Left lung (tissue), 14 donors: ENCODE measurements at places on chromosomes 11 and 22.

GRCh38 chr11:66904561-66904960 is 47.7 kb downstream of the LRFN4 start:
- no peak for DNase-seq

GRCh38 chr22:26342745-26343410 is 86.2 kb upstream of the ASPHD2 start:
- DNase-seq: no peak

GRCh38 chr11:124892750-124893454 is 4.8 kb downstream of the ROBO4 start:
- DNase-seq: no peak

- no peak for DNase-seq
Observed at GRCh38 chr22:30382340-30382739, 4.9 kb downstream of the RNF215 start.

GRCh38 chr22:48754611-48755058 is 1073.0 kb downstream of the BRD1 start:
- no peak for DNase-seq

GRCh38 chr22:49300951-49301397 is 526.7 kb downstream of the BRD1 start:
- DNase-seq: no peak

DNA sequence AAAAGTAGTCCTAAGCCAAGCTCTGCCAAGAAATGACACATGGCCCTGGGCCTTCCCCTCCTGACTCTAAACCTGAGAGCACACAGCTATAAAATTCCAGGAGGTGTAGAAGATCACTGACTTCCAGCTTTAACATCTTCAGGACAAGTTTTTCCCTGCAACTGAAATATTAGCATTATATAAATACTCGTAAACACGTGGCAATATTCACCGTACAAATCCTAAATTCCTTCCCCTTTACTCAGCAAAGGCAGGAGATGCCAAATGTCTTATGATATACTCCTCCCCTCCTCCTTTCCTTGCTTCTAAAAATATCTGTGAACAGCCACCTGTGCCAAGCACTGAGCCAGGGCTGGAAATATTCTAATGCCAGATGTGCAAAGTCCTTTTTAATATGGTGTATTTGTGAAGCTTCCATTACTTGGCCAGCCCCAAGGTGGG is 194.0 kb downstream of the LARGE1 start:
- no peak for DNase-seq

DNA sequence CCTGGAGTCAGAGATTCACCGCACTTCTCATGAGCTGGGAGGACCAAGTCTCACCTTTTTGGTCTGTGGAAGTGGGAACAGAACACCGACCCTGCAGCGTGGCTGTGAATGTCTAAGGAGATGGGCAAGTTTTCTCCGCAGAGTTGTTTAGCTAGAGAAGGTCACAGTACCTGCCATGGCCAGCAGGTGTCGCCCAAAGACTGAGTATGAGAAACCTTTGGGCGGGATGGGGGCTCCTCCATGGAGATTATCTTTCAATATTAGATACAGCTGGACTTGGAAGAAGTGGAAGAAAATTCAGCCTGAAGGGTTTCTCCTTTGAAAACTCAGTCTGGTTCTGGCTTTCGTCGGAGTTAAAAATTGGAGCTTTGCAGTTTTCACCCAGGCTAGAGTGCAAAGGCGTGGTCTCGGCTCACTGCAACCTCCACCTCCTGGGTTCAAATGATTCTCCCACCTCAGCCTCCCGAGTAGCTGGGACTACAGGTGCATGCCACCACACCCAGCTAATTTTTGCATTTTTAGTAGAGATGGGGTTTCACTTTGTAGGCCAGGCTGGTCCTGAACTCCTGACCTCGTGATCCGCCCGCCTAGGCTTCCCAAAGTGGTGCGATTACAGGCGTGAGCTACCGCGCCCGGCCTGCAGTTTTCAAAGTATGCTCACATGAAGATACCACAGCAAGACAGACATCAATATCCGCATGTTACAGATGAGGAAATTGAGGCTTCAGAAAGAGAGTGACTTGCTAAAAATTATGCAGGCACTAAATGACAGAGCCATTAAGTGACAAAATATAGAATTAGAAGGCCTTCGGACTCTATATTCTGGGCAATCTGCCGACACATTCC is 10.7 kb upstream of the DSCAML1 start:
- peak; percentile 88 for DNase-seq

DNA sequence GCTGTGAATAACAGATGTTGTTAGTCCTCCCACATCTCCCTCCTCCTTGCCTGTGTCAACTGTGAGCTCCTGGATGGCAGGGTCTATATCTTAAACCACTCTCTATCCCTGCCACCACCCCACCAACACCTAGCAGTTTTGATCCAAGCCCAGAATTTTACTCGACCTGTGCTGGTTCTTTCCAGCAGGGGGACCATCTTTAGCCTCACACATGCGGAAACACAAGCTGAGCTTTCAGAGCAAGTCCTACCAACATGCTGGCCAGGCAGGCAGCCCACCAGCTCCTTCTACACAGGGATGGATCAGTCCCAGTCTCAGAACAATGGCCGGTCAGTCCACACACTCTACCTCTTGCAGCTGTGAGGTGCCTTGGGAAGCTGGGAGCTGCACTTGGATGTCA is 231.5 kb downstream of the NXPE2 start:
- no peak for DNase-seq

DNA sequence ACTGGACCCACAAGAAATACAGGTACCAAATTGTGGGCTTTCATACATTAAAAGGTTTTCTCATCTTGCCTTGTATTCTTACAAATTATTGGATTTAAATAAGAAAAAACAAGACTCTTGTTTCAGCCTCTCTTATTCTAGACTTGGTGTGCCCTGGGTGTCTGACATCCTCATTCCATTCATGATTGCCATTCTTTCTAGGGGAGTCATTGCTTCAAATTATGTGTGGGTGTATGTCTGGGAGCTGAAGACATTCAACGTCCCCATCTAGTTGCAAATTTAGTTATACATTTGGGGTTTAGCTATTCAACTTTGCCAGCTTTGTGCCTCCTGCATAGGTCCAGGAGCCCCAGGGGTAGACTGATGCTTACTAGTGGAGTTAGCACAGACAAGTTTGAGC is 18.1 kb downstream of the MAML2 start:
- no peak for DNase-seq
